ENCODE measurements at places on chromosomes 6 and 20.

DNA sequence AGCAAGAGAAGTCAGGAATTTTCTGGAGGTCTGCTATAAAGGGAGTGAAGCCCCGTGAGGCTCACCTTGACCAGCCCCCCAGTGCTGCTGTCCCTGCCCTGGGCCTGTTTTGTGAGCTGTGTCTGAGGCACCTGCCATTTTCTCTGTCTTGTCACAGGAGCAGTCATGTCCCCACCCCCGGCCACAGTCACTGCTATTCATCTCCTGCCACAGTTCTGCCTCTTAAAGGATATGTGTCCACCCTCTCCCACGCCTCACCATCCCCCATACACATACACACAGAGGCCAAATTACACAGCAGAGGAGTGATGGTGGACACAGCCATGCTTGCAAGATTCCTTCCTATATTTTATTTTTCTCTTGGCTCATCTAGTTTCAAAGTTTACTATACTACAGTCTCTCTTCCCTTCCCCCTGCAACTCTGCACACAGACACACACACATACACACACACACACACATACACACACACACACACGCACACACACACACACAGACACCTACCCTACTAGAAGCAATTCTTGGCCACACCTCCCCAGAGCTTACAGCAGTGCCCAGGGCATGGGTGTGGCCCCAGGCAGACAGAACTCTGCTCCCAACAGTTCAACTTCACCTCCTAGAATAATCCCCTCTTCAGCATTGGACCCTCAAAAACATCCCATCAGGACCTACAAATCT, 68.7 kb upstream of the TAB2 start:
- DNase-seq, result no peak

- no peak for DNase-seq
These were observed 197.3 kb downstream of the ZMYND8 start for GRCh38 chr20:47159166-47159565.

DNA sequence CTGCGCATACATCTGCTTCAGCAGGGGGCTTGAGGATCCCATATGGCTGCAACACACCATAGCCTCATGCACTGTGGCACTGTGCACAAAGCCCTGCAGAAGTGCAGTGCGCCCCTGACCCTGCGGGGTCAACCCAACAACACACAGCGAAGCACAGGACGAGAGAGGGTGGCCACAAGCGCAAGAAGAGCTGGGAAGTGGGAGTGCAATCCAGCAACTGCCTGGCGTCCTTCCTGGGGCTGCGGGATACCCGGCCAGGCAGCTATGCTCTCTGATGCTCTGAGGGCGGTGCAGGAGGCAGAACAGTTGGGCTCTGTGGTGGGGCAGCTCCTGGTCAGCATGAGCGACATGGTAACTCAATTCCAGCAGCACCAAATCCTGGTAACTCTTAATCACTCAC, 5.6 kb upstream of the ACSS1 start:
- no peak for DNase-seq

- peak; percentile 41 for DNase-seq
These were observed 21.7 kb upstream of the RANBP9 start for GRCh38 chr6:13733178-13733887.

GRCh38 chr6:12286373-12287110, 3.6 kb upstream of the EDN1 start:
- DNase-seq, result no peak

GRCh38 chr6:20338156-20338555, 63.5 kb upstream of the E2F3 start:
- no peak for DNase-seq

DNA sequence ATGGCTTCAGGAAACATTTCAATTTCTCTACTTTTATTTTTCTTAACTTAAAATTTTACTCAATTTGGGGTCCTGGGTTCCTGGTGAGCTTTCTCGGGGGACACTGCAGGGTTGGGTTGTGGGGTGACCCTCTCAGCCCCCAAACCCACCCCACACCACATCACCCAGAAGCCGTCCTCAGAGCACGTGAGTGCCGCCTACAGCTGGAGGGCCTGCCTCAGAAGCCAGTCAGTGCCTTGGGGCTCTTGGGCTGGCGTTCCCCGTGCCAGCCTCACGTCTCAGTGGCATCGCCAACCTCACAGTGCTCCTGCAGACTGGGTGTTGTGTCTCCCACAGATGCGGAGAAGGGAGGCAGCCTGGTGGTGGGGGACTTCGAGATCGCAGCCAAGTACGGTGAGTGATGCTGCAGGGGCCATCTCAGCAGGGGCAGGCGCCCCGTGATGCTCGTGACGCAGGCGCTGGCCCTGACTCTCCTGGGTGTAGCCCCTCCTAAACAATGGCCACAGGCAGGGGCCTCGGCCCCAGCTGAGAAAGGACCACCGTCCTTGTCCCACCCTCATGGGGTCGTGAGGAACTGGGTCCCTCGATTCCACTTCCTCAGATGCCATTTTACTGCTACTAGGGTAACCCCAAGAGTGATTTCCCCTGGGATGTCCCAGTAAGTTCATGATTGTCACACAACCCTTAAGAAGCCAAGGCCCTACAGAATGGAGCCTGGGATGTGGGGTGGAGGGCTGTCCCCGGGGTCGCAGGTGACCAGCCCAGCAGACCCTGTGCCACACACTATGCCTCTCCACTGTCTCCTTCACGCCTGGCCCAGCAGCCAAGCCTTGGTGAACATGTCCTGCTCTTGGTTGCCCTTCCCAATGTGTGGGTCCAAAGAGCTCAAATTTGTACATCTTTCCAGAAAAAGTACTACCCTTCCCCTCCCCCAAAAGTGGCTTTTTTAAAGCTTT, 23.8 kb upstream of the PYGB start:
- DNase-seq, result peak; percentile 1

DNA sequence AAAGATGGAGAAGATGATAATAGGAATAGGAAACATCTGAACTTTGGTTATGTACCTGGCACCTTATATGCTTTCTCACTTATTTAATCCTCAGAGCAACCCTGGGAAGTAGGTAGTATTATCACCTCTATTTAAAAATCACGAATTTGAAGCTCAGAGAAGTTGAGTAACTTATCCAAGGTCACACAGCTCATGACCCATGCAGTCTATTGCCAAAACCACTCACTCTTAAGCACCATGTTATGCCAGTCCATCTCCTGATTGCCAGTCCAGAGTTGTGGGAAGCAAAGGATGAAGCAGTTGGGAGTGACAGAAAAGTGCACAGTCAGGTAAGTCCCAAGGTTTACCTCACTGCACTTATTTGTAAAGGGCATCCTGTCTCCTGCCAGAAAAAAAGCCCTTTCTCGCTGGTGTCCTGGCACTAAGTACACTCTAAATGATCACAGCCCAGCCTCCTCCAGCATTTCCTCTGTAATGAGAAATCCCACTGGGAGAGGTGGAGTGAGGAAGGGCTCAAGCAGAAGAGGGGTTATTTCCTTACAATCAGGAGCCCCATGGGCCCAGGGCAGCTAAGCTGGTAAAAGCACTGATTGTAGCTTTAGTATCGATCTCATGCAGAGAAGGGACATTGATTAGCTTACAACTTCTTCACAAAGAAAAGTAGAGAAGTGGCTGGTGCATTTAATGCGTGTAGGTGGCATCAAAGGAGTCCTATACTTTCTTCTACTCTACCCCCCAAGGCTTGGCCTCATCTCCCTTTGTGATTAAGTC, 21.3 kb upstream of the SCGN start:
- DNase-seq, result no peak

- DNase-seq, result no peak
These were observed 30.5 kb downstream of the CDKAL1 start for GRCh38 chr6:20564777-20565176.

DNA sequence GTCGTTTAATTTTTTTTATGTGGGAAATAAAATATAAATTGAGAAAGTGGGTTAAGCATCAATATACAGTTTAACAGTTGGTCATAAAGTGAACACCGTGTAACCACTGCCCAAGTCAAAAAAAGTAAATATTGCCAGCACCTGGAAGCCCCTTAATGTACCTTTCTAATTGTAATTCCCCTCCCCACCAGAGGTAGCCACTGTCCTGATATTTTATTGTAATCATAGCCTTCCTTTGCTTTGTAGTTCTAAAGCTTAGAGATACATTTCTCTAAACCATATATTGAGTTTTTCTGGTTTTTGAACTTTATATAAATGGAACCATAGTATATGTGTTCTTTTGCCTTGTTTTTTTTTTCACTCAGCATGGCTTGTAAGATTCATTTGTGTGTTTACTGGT, 180.6 kb downstream of the TBC1D7 start:
- no peak for DNase-seq

DNA sequence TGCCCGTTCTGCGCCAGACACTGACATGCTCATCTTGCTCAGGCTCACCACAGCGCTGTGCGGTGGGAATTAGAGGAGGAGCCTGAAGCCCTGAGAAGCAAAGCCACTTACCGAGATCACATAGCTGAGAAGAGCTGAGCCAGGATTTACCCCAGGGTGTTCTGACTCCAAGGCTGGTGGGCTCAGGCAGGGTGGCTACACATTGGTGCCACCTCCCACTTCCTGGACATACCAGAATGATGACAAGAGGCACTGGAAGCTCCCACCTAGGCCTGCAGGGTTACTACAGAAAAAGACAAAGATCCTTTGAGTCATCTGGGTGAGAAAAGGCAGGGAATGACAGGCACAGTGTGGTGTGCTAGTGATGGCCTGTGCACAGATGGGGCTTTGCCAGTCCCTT, 24.4 kb upstream of the FKBP1A start:
- no peak for DNase-seq

Data from Ammon's horn (tissue), 1 donor.